ENCODE measurements at places on chromosomes 5 and 9.
A peak's percentile ranks its signal among the peaks of the same experiment; 100 is the strongest.

DNA sequence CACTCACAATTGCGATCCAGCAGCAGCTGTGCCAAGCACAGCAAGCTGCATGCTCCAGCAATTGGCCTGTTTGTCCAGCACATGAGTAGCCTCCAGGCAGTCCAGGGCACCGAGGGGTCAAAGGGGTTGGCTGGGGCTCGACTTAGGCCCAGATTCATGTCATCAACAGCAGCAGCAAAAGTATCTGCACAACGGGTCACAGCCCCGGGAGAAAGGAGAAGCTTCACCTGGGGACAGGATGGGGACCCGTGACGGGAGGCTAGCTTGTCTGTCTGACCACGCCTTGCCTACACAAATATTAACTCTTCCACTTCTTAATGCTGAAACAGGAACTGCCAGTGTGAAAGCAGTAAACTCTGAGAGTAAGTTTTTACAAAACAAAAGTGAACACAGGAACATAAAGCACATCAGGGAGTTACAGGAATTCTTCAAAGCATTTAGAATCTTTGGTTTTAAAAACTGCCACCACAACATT lies 191.2 kb downstream of the PIK3R1 start:
- no peak for DNase-seq

GRCh38 chr5:157761690-157762621 lies 18.4 kb downstream of the LSM11 start:
- DNase-seq = peak; percentile 58

DNA sequence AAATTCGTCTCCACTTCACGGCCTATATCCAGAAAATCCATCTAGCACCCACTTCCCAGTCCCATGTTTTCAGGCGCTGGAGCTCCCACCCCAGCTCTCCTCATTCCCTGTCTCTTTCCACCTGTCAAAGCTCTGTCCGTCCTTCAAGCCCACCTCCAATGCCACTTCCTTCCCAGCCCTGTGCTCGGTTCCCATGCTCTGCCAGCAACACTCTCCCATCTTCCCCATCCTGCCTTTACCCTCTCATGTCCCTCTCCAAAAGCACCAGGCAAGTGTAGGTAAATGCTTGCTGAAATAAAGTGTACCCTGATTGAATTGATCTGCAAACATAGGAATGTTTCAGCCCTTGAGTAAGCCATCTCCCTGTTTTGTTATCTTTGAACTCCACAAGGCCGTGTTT lies 9.2 kb downstream of the DRD1 start:
- no peak for DNase-seq

DNA sequence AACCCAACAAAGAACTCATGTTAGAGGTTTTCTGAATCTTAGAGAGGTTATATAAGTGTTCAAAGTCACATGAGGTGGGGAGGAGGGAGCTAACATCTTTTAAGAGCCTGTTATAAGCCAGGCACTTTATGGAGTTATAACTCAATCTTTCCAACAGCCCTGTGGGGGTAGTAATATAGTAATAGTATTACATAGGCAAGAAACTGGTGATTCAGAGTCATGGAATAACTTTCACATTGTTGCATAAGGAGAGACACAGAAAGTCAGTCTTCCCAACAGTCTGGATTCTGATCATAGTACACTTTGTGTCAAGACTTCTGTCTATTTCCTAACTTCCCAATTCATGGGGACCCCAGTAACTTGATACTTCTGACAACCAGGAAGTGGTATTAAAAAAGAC lies 89.2 kb downstream of the ACER2 start:
- DNase-seq = no peak

DNA sequence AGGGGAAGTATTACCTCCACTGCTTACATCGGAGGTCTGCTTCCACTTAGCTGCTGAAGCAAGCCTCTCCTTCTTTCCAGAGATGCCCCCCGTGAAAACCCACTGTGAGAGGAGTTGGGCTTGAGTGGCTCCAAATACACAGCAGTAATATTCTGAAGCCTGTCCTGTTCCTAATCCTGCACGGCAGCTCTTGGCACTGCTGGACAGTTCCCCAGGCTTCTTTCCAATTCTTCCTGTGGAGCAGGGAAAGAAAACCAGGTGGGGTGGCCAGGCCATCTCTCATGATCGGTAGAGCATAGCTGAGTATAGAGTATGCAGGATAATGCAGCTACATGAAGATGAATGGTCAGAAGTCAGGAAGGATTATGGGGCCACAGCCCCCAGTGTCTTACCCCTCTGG lies 335.3 kb downstream of the MARCHF11 start:
- DNase-seq = no peak

DNA sequence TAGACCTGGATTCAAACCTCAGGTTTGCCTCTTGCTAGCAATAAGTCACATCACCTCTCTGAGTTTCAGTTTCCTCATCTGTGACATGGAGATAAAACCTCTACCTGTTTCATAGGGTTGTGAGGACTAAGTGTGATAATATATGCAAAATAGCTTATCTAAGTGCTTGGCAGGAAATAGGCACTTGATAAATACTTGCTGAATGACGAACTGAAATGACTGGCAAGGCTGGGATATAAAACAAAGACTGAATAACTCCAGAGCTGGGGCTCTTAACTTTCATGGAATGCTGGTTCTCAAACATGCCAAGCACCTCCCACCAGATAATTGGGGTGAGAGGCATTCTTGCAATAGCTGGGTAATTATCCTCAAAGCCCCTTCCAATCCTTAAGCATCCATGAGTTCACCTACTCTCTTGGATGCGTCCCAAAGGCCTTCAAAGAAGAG lies 87.6 kb downstream of the ADRB2 start:
- no peak for DNase-seq

- DNase-seq = no peak
Observed at GRCh38 chr5:135065306-135066265, 31.6 kb upstream of the PITX1 start.

Data from NCI-H2081 (cell line).